ENCODE measurements at places on chromosomes 3 and 15. TPM values are rescaled to one million over a fixed set of nuclear protein-coding genes. Genes with fewer than 3 reads are reported as not detected.

DNA sequence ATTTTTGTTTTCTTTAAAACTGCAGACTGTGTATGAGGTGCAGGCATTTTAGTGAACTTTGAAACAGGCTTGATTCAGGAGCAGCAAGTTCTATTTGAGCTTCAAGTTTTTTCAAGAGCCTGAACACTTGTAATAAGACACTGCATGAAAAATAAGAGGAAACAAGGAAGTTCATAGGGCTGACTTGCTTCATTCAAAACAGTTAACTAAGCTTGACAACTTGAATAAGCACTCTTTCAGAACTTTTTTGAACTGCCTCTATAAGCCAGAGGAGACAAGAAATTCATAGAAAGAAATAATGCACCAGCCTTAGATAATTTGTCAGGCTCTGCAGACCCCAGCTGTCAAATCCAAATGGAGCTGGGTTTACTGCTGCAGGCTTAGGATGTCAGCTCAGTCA, 130.2 kb downstream of the SSR3 start:
- DNase-seq, result no peak

DNA sequence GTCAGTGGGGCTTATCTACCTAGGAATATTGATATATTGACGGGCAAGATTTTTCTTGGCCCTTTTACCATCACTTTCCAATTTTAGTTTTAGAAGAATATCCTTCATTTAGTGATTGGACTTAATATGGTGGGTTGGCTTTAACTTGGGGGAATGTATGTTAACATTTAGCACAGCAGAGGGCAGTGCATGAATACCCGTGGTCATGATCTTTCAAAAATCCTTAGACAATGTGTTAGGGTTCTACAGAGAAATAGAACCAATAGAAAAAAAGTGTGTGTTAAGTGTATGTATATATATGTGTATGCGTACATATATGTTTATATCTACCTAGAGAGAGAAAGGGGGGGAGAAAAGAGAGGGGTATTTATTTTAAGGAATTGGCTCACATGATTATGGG, 36.9 kb downstream of the GPR171 start:
- no peak for DNase-seq

DNA sequence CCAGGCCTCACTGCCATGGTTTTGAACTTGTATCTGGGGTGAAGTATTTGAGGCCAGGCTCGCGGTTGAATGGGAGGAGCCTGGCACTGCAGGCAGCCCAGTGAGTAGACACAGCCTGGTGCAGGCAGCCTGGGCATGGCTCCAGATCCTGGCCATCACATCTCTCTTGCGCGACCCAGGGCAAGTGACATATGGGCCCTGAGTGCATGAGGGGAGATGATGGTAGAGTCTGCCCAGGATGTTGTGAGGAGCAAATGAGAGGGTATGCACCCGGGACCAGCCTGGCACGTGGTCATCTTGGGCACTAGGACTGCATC, 103.5 kb downstream of the TBC1D2B start:
- peak; percentile 73 for DNase-seq

DNA sequence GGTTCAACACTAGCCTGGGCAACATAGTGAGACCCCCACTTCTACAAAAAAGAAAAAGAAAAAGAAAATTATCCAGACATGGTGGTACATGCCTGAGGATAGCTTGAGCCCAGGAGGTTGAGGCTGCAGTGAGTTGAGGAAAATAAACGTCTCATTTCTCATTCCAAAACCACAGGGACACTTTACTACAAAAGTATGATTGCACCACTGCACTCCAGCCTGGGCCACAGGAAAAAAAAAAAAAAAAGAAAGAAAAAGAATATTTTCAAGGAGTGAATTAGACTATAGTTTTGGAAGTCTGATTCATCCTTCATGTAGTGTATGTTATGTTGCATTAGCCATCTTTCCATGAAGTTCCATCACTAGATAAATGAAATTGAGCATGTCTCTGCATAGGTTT, 149.5 kb upstream of the THBS1 start:
- DNase-seq, result no peak

DNA sequence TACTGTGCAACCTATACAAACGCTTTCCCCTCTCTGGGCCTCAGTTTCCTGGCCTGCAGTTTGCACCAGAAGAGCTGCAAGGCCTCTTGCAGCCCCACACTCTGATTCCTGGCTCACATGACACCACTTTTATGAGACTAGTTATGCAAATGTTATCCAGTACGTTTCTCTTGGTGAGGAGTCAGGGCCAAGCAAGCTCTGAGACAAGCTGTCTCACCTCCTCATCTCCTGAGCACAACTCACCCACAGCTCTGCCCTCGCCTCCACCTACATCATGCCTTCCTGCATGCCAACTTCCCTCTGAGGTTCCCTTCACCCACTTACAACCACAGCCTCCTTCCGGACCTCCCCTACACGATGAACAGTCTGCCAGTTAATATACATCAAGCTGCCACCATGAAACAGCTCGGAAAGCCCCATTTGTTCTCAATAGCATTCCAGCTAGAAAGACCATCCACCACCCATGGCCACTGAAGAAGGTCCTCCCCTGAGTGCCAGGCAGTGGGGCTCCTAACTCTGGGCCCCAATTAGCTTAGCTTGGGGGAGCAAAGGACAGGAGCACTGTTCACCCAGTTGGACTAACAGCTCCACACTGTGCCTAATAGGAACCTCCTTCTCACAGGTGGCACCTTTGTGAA, 25.0 kb downstream of the CRYGS start:
- no peak for DNase-seq

DNA sequence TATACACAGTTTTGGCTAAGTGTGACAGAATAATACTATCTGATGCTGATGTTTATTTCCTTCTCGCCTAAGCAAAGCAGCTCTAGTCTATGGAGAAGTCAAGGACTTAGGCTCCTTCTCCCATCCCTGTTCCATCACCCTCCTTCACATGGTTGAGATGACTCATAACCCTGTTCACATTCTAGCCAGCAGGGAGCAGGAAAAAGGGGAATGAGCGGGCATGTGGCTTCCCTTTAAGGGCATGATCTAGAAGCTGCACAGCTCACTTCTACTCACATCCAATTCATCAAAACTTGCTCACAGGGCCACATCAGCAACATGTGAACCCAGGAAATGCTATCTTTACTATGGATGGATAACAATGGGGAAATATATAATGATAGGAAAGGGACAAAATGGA, 40.9 kb downstream of the CBLB start:
- peak; percentile 88 for DNase-seq

DNA sequence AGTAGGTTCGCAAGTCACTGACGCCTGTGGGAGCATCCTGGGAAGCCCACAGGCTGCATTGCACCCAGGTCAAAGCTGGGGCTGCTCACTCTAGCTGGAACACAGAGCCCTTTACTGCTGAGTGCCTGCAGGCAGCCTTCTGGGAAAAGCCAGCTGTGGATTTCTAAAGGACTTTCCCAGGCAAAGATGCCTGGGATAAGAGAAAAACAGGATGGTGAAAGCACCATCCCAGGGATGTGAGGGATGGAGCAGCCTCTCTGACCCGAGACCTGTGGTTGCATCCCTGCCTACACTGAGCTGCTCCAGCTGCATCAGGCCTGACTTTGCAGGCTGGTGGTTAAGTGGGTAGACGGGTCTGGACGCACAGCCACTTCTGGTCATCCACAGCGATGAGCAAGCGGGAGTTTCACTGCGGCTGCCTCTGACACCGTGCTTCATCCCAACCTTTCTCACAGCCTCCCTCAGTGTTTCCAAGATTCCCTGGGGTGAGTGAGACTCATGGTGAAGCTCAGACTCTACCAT, 52.5 kb upstream of the AMOTL2 start:
- peak; percentile 16 for DNase-seq

- no peak for DNase-seq
Measured at GRCh38 chr15:38212729-38213351, 39.8 kb upstream of the SPRED1 start.

- no peak for DNase-seq
Measured at GRCh38 chr3:154602241-154602640, 172.3 kb upstream of the GPR149 start.

- no peak for DNase-seq
Measured at GRCh38 chr3:117842086-117842485, 1132.5 kb downstream of the TUSC7 start.

- DNase-seq, result no peak
Measured at GRCh38 chr15:101152914-101153313, 98.9 kb downstream of the CHSY1 start.

DNA sequence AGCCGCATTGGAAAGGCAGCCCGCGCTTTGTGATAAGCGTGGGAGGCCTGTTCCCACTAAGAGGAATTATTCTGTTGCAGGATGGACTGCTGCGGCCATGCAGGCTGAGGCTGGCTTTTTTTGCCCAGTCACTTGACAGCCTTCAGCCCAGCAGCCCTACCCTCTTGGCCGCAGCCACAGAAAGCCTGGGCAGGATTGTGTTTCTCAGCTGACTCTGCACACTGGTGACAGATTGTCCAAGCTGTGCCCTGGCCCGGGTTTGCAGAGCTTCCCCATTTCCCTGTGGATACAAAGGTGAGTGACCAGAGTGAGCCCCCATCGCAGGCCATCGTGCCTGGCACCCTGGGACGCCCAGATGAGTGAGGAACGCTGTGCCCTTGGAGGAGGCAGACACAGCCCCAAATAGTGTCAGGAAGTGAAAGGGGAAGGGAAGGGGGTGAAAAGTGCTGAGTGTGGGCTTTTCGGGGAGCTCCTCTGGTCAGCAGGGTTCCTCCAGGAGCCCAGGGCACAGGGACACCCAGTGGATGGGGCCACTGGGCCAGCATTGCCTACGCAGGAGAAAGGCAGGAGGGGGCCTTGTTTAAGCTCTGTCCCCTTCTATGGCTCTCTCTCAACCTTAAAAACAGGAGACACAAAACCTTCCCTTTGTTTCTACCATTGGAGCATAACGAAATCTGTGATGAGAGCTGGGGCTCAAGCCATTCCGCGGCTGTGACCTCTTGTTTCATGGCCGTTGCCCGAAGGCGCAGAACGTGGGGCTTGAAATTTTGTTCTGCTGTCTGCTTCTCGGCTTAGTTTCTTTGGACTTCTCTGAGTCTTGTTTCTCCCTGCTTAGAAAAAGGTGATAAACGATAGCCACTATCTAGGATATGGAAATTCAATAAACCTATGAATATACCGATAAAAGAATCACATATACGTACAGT, 91.5 kb upstream of the MEF2A start:
- no peak for DNase-seq

DNA sequence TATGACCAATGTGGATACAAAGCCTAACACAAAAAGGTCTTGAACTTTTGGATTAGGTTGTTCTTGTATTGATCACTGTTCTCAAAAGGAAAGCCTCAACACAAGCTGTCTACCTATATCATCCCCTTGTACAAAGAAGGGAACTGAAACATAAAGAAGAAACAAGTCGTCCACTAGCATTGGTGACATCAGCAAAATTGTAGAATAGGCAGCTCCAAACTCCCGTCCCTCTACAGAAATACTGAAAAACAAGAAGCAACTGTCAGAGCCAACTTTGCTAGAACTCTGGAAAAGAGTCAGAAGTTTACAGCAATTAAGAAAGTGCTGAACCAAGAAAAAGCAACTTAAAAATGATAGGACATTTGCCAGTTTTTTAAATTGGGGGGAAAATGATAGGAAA, 7.5 kb upstream of the NR1I2 start:
- DNase-seq, result no peak

- DNase-seq, result no peak
Measured at GRCh38 chr3:27479806-27480543, 4.2 kb downstream of the SLC4A7 start.

CFAP100 gene
- not detected for total RNA-seq

RETNLB gene
- not detected for total RNA-seq

TRPM1 gene
- total RNA-seq, result not detected

LYZL4 gene
- not detected for total RNA-seq

SI gene
- not detected for total RNA-seq

TMIE gene
- total RNA-seq, result 0.26 TPM

ASB14 gene
- total RNA-seq, result not detected
